Effector memory CD4-positive, alpha-beta T cell (primary cell): ENCODE measurements at places on chromosomes 4 and X.

GRCh38 chr4:124449881-124450280 lies 262.7 kb downstream of the ANKRD50 start:
- DNase-seq = no peak

DNA sequence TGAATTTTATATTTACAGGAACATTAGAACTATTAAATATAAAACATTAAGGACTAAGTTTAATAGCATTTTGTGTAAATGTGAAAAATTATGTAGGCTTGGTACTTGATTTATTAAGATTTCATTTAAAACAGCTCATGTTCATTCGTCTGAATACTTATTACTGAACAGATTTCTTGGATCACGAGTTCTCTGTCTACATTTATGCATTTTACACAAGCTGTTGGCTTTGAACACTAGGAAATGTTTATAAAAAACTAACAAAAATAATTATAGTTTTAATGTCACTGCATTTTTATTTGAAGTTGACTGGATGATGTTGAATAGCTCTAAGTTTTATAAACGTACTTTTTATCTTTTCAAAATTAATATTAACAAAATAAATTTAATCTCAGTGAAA lies 888.7 kb downstream of the CCSER1 start:
- DNase-seq = no peak

DNA sequence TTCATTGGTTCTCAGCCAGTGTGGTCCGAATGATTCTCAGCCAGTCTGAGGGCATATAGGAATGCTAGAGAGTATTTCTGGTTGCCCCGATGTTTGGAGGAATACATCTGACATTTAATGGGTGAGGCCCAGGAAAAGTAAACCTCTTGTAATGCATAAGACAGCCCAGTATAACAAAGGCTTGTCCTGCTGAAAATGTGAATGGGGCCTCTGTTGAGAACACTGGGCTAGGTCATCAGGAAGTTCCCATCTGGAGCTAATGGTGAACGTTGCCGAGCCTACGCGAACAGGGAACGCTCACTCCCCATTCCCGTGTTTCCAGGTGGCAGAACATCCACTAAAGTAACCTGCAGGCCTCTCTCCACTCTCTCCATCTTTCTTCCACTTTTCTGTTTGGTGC lies 132.0 kb upstream of the CLNK start:
- no peak for DNase-seq

GRCh38 chrX:17655211-17656034 lies 81.9 kb upstream of the SCML1 start:
- no peak for DNase-seq

DNA sequence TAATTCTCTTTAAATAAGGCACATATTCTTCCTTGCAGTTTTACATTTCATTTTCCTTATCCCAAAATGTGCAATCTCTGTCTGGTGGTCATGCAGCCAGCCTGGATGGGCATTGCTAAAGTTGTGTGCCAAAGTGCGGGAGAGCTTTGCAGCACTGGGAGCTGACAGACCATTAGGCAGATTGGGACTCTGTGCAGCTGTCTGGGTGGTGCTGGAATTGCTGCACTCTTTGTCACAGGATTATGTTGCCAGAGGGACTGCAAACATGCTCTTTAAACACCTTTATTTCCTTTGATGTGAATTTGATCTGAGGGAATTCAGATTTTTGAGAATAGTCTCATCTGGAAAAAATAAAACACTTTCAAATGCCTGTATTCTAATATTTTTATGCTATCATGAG lies 956.2 kb upstream of the DIAPH2 start:
- DNase-seq = no peak

DNA sequence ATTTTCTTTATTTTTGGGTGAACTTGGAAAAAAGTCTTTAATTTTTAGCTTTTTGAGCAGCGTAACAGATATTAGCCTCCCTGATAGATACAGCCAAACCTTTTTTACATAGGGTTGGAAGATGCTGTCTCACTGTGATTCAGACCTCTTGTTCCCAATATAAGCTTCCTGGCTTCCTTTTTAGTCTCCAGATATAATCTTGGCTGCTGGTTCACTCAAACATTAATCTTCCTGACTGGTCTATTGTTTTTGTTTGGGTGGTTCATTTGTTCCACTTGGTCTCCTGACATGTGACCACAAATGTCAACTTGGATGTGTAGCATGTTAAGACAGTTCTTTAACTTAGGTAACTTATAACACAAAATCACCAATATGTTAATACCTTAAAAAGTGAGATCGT lies 23.0 kb downstream of the RPA4 start:
- no peak for DNase-seq

DNA sequence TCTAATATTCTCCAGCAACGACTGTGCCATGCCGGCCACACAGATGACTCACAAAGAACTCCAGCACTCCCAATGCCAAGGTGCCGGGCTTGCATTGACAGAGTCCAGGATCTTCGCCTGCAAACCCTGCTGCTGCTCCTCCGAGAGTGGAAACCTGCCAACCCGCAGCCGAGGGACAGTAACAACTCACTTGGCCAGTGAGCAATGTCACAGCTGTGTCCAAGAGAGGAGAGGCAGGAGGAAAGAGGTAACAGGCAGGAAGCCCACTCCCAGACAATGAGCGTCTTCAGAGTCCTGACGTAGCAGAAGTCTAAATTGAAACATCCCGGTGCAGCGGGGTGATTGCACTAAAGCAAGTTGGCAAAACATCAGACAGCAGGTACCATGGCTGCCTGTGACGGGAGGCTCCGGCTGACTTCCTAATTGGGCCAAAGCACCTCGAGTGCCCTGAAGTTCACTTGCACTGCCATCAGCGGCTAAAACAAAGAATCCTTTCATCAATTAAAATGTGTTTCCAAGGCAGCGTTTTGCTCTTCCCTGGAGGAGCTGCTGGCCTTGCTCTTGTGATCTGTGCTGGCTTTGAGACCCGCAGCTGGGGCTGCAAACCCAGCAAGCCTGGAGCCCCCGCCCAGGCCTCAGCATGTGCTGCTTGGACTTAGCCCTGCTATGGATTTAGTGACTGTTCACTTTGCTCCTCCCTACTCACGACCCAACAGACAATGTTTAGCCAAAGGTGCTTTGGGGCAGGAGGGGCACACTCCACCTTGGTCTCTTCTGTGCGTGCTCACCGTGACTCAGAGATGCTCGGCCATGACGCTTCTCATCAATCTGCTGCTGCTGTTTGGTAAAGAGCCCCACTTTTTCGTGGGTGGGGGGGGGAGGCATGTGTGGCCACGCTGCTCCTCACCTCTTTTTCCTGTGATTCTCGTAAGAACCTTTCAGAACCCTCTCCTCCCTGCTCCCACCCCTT lies 36.5 kb downstream of the DCTD start:
- no peak for DNase-seq

DNA sequence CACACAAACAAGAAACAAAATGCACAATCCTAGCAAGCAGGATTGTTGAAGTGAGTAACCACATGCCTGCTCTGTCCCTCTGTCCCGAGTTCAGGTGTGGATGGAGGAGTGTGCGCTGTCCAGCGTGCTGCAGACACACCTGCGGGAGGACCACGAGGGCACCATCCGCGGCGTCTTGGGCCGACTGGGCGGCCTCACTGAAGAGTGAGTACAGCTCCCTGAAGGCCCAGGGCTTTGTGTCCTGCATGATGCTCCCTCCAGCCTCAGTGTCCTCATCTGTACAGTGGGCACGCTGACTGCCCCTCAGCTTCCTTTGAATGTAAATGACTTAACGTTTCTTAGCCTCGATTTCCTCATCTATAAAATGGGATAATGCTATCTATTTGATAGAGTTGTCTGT lies 82.5 kb downstream of the EVC start:
- DNase-seq = no peak
